SIG-M5 (cell line): ENCODE measurements at places on chromosomes 4 and X.

GRCh38 chr4:92634882-92635281, 331.1 kb downstream of the GRID2 start:
- DNase-seq, result no peak

DNA sequence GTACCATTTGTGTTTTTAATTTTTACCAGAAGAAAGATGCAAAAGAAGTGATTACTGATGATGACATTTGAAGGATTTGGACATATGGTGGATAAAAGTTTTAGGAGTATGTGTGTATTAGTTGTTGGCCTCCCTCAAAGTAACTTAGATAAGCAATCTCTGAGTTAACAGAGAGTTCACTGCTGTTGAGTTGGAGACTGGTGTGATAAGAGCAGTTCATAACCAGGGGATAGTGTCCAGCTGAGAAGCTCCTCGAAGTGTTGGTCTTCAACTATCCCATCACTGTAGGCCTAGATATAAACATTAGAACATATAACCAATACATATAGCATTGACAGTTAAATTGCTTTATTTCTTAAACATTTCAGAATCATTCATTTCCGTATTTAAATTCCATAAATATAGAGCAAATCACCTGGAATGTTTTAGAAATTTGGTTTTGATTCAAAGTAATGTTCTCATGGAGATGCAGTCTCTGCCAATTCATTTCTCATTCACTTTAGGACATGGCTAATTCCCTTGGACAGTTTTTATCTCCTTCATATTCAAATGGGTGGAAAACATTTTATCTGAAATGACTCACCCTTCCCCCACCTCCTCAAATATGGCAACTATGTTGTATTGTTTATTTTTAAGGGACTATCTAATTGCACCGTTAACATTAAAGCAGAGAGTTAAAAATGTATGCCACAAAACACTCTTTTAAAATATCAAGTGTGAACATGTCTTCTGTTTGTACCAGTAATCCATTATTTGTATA, 136.8 kb upstream of the SLC4A4 start:
- DNase-seq, result no peak

DNA sequence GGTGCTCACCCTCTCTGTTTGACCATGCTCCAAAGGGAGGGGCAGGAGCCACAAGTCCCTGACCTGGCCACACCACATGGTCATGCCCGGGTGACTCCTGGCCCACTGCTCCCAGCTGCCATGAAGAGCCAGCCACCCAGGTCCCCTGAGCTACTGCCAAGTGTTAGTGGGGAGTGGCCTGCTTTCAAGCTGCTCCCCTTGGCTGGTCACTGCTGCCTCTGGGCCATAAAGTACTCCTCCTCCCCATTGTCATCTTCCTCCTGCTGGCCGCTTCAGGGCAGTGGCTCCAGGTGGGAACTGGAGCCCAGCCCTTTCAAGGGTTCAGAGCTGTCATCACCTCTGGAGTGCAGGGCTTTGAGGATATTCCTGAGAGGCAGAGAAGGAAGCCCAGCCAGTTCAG, 27.3 kb upstream of the RBBP7 start:
- DNase-seq, result no peak

- DNase-seq, result no peak
Measured at GRCh38 chr4:11881947-11882346, 453.3 kb upstream of the HS3ST1 start.

- no peak for DNase-seq
Measured at GRCh38 chrX:129785160-129785947, 5.6 kb downstream of the SASH3 start.

DNA sequence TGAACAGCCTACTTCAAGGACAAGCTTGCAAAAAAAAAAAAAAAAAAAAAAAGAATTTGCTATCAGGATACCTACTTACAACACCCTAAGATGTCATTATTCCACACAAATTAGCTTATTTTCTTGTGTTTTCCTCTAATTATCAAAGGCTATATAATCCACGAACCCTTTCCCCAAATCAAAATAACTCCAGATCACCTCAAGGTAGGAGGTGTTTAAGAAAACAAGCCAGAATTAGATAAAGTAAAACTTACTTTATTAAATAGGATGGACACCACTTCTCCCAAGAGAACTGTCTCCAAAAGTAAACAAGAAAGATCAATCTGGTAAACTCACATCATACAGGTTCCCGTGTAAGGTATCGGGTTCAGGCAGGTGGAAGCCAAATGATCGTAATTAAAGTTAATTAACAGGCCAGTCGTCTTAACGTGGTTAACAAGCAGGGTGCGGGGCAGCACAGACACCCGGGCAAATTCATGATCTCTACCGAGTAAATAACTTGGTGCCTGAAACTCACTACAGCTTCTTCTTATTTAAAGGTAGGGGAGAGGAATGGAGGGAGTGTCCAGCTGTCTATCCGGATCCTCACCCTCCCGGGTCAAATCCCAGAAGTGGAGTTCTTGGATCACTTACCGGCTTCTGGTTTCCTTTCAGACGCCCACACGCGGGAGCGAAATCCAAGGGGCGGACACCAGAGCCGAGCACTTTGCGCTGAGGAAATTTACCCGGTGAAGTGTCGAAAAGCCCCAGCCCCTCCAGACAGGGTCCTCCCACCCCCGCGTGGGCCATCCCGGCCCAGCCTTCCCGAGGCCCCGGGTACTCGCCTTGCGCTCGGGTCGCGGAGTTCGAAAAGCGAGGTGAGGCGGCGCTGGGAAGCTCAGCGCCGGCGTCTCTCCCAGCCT, 708 bp downstream of the ARAP2 start:
- DNase-seq, result no peak
